ENCODE measurements at places on chromosomes 16 and 17.

DNA sequence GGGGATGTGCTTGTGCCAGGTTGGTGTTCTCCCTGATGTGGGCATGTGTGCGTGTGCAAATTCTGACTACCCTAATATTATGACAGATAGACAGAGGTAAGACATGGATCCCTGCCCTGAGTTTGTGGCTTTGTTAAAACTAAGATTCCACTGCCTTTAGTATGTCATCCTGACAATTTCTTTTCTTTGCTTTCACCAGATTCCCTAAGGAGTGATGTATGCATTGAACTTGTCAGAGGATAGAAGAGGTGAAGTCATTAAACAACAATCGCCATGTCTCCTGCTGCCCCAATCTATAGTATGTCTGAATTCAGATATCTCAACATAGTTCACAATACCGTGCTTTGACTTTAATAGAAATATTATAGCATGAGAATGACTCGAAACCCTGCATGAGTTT is 137.1 kb upstream of the ELAC2 start:
- DNase-seq = no peak

GRCh38 chr16:89395150-89396142 is 94.9 kb downstream of the ANKRD11 start:
- DNase-seq = no peak

GRCh38 chr17:42804918-42805367 is 6.3 kb downstream of the CNTD1 start:
- no peak for DNase-seq

DNA sequence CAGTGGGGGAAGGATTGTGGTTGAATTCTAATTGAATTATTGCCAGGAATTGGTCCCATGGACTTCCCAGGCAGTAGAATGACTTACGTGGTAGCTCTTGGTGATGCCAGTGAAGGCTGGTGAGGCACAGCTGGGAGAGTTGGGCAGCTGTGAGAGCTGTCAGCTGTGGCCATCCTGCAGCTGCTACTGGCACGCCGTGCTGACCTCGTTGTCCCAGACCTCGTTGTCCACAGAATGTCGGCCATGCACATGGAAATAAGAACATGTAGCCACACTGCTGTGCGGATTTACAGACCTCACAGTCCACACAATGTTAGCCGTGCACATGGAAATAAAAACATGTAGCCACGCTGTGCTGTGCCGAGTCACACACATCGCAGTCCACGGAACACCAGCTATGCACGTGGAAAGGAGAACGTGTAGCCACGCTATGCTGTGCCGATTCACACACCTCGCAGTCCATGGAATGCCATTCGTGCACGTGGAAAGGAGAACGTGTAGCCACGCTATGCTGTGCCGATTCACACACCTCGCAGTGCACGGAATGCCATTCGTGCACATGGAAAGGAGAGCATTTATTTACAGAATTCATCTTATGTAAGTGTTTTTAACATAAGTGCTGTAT is 59.2 kb downstream of the BANP start:
- no peak for DNase-seq

GRCh38 chr16:24348545-24349290 is 92.6 kb downstream of the CACNG3 start:
- no peak for DNase-seq

- peak; percentile 90 for DNase-seq
These were observed 5.9 kb upstream of the CD68 start for GRCh38 chr17:7573324-7574080.

DNA sequence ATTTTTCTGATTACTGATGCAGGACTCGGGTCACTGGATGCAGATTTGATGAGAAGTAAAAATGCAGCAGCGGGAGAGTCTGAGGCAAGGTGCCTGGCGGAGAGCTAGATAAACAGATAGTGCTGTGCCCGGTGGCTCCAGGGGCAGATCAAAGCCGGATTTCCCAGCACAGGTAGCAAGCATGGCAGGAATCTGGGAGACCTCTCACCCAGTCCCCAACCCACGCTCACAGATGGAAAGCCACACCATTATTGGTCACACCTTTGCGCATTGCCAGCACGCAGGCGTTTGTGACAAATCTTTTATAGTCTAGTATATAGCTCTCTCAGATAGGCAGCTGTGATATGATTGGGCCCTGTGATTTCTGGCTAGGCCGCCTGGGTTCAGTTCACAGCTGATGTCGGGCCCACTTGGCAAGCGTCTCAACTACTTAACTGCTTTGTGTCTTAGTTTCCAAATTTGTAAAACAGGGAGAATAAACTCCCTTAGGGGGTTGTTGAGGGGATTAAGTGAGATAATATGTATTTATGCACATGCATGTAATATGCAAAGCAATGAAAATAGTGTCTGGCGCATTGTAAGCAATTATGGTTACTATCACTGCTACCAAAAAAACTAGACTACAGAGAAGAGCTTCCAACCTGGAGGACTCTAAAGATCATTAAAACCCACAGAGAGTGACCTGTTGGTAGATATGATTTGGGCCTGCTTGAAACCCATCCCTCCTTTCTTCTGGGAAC is 42.0 kb upstream of the NFAT5 start:
- no peak for DNase-seq

DNA sequence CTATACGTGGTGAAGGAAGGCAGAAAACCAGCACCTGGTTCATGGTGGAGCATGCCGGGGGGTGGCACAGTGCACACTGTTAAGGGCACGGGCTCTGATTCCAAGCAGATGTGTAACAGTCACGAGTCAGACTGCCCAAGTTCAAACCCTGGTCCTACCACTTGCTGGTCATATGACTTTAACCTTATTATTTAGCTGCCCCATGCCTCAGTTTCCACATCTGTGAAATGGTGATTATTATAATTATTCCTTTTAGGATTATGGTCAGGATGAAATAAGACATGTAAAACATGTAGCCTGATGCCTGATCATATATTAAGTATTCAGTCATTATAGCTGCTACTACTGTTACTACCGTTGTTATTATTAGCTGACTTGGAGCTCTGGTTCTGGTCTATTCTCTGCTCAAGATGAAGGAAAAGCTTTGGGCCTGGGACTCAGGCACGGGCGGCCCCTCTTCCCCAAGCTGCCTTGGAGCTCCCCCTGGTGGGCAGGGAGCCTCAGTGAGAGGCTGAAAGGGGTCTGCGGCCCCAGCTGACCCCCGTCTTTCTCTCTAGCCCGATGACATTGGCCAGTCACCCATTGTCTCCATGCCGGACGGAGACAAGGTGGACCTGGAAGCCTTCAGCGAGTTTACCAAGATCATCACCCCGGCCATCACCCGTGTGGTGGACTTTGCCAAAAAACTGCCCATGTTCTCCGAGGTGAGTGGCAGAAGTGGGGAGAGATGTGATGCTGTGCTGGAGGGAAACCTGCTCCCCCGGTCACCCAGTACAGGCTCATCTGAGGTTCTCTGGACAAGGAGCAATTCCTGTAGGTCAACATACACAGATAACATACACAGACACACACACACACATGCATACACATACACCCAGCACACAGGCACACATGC is 14.0 kb downstream of the NR1D1 start:
- no peak for DNase-seq

DNA sequence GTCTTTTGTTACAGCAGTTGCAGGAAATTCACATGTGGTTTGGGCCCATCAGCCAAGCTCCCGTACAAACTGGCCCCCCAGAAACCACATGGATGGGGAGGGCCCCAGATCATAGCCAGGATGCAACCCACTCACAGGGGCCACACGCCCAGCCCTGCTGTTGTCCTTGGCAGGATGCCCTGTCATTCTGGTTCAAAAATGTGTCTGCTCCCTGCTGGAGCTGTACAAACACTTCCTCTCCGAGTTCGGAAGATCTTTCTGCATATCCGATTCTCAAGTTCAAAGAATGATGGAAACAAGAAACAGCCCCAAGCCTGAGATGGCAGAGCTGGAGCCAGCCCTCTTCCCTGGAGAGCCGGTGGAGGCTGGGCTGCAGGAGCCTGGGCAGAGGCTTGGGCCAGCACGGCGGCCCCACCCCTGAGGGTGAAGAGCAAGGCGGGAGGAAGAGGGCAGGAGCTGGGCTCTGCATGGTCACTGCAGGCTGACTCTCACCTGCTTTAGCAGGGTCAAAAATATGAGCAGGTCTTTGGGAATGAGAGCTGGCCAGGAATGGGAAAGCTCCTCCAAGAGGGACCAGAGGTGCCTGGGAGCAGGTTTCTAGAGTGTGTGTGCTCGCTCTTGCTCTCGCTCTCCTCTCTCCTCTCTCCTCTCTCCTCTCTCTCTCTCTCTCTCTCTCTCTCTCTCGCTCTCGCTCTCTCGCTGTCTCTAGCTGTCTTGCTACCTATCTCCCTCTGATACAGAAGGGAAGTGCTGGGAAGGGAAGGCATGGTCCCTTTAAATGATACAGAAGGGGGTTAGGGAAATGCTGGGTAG is 34.7 kb upstream of the ENPP7 start:
- no peak for DNase-seq

DNA sequence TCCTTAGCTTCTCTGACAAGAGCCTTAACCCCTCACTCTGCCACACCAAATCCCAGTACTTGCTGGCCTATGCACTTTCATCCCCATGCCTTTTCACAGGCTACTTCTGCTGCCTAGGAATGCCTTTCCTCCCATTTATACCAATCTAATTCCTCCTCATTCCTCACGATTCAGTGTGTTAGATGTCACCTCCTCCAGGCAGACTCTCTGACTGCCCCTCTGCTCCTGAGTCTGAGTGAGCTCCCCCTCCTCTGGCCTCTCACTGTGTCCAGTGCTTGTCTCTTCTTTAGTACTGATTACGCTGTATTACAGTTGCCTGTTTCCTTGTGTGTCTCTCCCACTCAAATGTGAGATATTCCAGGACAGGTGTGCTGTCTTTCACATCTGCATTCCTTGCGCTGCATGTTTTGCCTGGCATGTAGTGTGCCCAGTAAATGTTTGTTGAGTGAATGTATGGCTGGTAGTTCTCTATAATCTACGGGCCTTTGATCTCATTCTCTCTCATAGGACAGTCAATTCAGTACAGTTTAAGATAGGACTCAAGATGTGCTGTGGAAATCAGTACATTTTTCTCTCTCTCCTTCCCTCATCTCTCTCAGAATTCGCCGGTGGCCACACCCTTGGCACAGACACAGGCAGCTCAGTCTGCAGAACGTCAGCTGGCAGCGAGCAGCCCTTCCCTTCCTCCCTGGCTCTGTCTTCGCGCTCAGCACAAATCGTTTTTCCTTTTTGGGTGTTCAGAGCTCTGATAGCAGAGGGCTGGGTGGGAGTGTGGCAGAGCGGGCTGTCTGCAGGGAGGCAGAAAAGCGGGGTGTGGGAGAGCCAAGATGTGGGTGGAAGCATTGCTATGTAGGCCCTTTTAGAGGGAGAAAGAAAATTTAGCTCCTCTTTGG is 18.5 kb downstream of the ARL4D start:
- no peak for DNase-seq

- DNase-seq = no peak
These were observed 243.9 kb downstream of the IRF8 start for GRCh38 chr16:86142801-86143236.

- DNase-seq = no peak
These were observed 4.8 kb downstream of the CTRB2 start for GRCh38 chr16:75202069-75202590.

DNA sequence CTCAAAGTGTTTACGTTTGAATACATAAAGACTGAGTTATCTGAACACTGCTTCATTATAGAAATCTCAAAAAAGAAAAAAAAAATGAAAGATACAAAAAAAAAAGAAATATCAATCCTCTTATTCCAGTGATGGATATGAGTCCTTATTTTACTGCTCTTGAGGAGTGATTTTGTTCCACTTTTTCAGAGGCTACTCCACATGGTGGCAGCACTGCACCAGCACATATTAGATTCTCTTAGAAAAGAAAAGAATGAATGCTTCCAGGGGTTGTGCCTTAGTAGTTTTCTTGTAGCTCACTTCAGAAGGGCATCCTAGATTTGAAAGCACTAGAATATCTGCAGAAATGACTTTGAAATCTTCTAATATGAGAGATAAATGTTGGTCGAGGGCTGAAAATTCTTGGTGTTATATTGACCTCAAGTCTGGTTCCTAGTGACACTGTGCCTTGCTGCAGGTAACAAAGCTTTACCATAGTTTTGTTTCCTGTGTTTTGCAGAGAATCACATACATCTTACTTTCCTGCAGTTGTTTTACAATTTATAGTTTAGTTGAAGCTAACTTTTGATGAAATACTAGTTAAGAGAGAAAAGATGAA is 25.9 kb downstream of the AP2B1 start:
- DNase-seq = no peak
